Mononuclear cell (primary cell): ENCODE measurements at places on chromosomes 3 and 15. TPM values are rescaled to one million over a fixed set of nuclear protein-coding genes. Genes with fewer than 3 reads are reported as not detected.

The MUC20 gene
- total RNA-seq: 0.84 TPM

The CALML4 gene
- total RNA-seq: 5.2 TPM

The ZBED2 gene
- total RNA-seq: not detected

The TRPM1 gene
- total RNA-seq: not detected

The SV2B gene
- under 0.01 TPM for total RNA-seq

The NSMCE3 gene
- total RNA-seq: 37.2 TPM

The OR5AC2 gene
- total RNA-seq: not detected

The ZNF501 gene
- 0.21 TPM for total RNA-seq
